Tongue (tissue), 3 donors: ENCODE measurements at places on chromosomes 5 and 9. TPM values are rescaled to one million over a fixed set of nuclear protein-coding genes. Genes with fewer than 3 reads are reported as not detected.
A peak's percentile ranks its signal among the peaks of the same experiment; 100 is the strongest.

DNA sequence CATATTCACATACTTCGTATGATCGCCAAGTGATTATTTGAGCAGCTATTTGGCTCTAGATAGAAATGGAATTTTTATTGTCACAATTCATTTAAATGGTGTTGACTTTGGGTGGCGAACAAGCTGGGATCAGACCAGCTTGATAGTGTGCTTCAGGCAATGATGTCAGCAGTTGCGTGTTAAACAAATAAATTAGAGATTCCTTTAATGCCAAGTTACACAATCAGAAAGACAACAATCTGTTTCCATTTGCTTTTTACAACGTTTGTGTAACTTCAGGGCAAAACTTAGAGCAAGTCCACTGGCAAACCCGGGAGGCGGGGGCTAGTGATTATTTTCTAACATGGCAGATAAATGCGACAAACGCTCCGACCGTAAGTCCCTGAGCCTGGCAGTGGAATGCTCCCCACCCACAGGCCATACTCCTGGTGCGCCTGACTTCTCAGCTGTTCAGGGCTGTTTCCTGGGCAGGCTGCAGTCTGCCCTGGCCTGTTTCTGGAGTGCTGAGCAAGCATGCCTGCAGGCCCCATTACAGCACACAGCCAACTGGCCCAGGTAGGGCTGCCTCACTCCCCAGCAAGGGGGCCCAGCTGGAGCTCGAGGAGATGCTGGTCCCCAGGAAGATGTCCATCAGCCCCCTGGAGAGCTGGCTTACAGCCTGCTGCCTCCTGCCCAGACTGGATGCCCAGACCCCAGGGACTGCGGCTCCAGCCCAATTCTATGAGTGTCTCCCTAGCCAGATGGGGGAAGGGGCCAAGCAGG, 88.7 kb downstream of the BASP1 start:
- DNase-seq: peak; percentile 29

Gene CCDC180
- 7.8 TPM for total RNA-seq

Gene IRX2
- 1.6 TPM for total RNA-seq

GRCh38 chr5:158553962-158554336, 545.8 kb downstream of the EBF1 start:
- no peak for DNase-seq

GRCh38 chr5:93503598-93504067, 77.4 kb downstream of the NR2F1-AS1 start:
- DNase-seq: no peak

Gene BARHL1
- total RNA-seq: not detected

GRCh38 chr5:141805874-141806595, 72.2 kb downstream of the PCDH1 start:
- DNase-seq: no peak

Gene AMBP
- not detected for total RNA-seq

Gene DMRT2
- 19.1 TPM for total RNA-seq

Gene C6
- total RNA-seq: not detected

Gene IFNA2
- not detected for total RNA-seq

DNA sequence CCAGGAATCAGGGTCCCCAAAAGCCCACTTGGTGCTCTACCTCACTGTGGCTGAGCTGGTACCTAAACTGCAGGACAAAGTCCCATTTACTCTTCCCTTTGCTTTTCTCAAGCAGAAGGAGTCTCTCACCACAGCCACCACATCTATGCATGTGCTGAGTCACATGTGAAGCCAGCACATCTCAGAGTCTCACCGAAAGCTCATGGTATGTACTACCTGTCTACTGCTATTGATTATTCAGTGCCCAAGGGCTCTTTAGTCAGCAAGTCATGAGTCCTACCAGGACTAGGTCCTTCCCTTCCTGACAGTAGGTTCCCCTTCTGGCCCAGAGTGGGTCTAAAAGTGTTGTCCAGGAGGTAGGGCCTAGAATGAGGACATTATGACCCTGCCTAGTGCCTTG, 130.7 kb upstream of the NTRK2 start:
- DNase-seq: no peak

DNA sequence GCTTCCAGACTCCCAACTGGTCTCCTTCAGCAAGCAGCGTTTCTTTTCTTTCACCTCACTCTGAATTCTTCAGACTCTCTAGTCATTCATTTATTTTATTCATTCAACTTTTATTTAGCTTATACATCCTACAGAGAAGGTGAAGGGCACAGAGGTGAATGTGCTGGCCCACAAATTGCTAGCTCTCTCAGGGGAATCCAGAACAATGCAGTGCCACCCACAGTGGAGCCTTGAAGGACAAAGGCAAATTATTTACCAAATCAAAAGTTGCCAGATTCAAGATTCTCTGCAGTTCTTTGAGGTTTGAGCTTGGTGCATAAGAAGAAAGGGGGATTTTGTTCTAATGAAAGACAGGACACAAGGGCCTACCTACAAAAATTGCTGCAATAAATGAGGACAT, 29.7 kb downstream of the GRIA1 start:
- DNase-seq: no peak

Gene SPRY4
- total RNA-seq: 15.6 TPM

GRCh38 chr5:65815161-65815560, 93.2 kb downstream of the NLN start:
- DNase-seq: no peak

Gene BTNL3
- not detected for total RNA-seq

- no peak for DNase-seq
These were observed 10.2 kb downstream of the PRKAA1 start for GRCh38 chr5:40787986-40788385.

Gene SVEP1
- total RNA-seq: 26.4 TPM

Gene SERF1A
- total RNA-seq: 6.6 TPM

Gene KCNN2
- 15.6 TPM for total RNA-seq

- no peak for DNase-seq
These were observed 177.5 kb downstream of the PDE4D start for GRCh38 chr5:59716029-59716428.

Gene TAL2
- total RNA-seq: 8.6 TPM

Gene EGFLAM
- 37.6 TPM for total RNA-seq

Gene TMEFF1
- 3.0 TPM for total RNA-seq

Gene PCDHB6
- total RNA-seq: 0.82 TPM

GRCh38 chr5:89595056-89595455, 712.1 kb upstream of the MEF2C start:
- no peak for DNase-seq

Gene FOXD4
- not detected for total RNA-seq

- DNase-seq: no peak
These were observed 6.7 kb upstream of the ALDOB start for GRCh38 chr9:101442318-101442717.
